Stimulated activated CD8-positive, alpha-beta memory T cell treated with anti-CD3 and anti-CD28 coated beads, Interleukin-7, amount 100 ng/mL, for 4 hours (primary cell): ENCODE measurements at places on chromosomes 7 and 10.

- no peak for DNase-seq
Observed at GRCh38 chr7:37216156-37216852, 232.4 kb downstream of the ELMO1 start.

- no peak for DNase-seq
Observed at GRCh38 chr10:126930883-126931503, 25.8 kb downstream of the DOCK1 start.

GRCh38 chr10:32437334-32437733 is 8.6 kb upstream of the CCDC7 start:
- DNase-seq, result no peak

DNA sequence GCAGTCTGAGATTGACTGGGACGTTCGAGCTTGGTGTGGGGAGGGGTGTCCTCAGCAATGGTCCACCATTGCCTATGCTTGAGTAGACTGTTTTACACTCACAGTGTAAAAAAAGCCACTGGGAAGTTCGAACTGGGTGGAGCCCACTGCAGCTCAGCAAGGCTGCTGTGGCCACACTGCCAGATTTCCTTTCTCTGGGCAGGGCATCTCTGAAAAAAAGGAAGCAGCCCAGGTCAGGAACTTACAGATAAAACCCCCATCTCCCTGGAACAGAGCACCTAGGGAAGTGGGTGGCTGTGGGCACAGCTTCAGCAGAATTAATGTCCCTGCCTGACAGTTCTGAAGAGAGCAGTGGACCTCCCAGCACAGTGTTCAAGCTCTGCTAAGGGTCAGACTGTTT is 80.3 kb downstream of the BICC1 start:
- no peak for DNase-seq

GRCh38 chr10:68625316-68625921 is 65.3 kb downstream of the TET1 start:
- DNase-seq, result no peak
